ENCODE measurements at places on chromosomes 11 and 22.

DNA sequence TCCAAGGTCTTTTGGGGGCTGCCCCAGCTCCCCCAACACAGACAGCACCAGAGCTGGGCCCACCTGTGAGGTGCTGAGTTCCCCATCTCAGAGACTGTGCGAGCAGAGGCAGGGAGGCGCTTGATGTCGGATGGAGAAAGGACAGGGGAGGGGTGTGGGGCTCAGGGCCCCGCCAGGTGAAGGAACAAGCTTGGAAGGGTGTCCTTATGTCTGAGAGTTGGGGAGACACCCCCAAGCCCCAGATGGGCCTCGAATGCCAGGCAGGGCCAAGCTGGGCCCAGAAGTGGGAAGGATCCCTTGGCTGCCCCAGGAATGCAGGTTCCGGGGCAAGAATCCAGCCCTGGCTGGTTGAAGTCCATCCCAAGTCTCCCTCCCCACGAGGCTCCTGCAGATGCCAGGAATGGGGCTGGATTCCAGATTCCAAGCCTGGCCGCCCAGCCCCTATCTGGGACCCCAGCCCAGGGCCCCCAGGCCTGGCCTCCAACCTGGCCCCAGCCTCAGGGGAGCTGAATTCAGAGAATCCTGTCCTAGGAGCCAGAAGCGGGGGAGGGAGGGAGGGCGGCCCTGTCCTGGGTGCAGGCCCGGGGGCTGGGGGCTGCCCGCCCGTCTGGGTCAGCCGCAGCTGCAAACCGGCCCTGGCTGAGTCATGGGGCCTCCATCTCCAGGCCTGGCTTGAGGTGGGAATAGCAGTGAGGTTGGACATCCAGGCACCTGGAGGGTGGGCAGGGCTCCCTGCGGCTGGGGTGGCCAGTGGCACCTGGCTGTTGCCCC is 50.9 kb downstream of the CDKN1C start:
- no peak for DNase-seq

GRCh38 chr22:27105142-27106025 is 448.0 kb downstream of the MIAT start:
- DNase-seq = peak; percentile 92

GRCh38 chr11:129930296-129930695 is 34.9 kb upstream of the NFRKB start:
- DNase-seq = peak; percentile 40

DNA sequence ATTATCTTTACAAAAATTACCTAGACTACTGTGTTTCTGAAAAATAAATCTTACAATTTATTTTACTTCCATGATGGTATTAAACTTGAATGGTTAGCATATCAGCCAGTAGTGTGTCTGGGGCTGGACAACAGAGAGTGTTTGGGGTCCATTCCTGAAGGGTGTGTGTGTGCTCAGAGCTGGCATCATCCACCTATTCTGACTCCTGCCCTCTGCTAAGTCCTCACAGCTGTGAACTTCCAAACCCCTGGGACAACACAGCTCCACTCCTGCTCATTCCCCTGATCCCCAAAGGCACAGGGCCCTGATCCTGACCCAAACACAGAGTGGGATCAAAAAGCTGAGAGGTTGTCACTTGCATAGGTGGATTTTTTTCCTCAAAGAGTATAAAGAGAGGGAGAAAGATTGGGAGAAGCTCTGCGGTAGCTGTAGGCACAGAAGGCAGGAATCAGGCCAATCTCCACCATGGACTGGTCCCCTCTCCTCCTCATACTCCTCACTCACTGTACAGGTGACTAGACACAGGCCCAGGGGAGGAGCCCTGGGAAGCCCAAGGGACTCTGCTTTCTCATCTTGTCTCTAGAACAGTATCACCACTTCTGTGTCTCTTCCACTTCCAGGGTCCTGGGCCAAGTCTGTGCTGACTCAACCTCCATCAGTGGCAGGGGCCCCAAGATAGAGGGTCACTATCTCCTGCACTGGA is 55.7 kb upstream of the TOP3B start:
- DNase-seq = no peak

GRCh38 chr22:37533995-37534394 is 14.8 kb upstream of the CARD10 start:
- DNase-seq = peak; percentile 75

- DNase-seq = peak; percentile 90
Observed at GRCh38 chr11:128290106-128290840, 297.1 kb downstream of the ETS1 start.

DNA sequence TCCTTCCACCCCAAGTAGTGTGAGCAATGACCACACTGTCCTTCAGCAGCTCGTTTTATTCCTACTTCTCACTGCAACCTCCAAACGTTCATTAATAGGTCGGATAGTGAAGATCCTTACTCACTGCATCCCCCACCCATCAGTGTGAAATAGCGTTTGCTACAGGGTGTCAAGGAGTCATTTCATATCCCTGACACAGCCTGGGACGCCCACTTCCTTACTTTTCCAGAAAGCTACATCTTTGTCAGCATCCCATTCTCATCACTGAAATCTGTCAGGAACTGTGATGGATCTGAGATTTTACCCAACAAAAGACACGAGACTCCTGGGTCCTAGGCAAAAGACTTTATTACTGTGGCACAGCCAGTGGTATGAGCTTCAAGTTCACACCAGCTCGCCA is 592.4 kb downstream of the NTM start:
- no peak for DNase-seq

DNA sequence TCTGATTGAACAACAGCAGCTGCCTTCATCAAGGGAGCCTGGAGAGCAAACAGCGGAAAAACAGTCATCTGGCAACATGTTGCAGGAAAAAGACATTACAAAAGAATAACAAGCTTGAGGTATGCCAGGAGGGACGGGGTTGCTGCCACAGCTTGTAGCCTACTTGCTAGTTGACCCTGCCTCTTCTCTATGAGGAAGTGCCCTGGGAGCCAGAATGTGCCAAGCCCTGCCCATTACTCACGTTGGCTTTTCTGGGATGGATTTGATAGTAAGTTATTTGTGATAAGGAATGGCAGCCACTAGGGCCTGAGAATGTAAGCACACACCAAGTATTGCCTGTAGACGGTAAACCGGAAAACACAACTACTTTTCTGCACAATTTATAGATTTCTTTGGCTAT is 113.5 kb upstream of the KIRREL3 start:
- DNase-seq = no peak

DNA sequence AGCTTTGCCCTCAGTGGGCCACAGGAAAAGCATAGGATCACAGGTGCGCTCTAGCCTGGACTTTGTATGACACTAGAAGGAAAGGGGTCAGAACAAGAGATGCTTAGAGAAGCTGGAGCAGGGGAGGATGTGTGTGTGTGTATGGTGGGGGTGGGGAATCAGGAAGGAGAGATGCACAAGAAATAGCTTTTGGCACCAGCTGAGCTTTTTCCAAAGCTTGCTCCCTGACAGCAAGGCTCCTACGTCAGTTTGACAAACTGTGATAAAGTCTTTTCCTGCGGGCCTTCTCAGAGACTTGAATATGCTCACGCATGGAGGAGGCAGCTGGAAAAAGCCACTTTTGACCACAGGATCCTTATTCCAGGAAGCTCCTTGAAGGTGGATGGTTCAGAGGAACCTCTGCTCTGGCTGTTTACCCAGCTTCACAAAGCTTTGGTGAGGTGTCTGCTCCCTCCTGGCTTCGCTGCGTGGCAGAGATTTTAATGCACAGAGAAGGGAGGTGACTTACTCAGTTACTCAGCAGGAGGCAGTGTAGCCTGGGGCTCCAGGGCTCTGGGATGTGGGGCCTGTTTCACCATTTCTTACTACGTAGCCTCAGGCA is 3.9 kb downstream of the CDC42EP1 start:
- no peak for DNase-seq

DNA sequence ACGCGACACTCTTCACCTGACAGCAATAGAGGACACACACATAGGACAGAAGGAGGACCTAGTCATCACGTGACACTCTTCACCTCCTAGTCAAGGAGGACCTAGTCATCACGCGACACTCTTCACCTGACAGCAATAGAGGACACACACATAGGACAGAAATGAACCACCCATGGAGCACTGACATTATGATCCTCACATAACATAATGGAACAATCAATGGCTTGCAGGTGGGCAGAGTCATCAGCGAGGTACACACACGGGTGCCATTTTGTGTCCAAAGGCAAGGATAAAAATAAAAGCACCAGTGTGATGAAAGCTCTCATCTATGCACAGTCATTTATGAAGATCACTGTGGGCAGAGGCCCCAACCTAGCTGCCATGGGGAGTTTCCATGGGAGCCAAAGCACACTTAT is 354.7 kb downstream of the LARGE1 start:
- no peak for DNase-seq

DNA sequence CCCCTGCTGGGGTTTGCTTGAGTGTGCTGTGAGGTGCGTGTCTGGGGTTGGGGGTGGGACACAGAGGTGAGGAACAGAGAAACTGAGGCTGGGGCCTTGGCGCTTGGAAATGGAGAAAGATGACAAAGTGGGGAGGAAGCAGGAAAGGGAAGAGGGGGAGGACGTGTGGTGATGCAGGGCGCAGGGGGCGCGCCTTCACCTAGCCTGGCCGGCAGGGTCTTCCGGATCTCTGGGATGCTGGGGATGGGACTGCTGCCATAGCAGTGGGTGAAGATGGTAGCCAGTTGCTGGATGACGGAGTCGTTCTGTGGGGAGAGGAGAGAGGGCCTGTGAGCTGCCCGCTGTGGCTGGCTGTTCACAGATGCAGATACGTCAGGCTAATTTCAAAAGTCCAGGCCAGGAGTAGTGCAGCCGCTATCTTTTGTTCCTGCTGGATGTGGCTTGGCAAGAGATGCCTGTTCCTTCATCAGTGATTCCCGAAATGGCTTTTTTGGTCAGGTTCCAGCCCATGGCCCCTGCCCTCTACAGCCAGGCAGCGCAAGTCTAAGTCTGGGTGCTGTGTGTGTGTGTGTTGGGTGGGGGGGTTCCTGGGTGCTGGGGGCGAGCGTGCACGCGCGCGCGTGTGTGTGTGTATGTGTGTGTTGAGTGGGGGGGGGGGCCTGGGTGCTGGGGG is 54.8 kb downstream of the NAT10 start:
- no peak for DNase-seq

DNA sequence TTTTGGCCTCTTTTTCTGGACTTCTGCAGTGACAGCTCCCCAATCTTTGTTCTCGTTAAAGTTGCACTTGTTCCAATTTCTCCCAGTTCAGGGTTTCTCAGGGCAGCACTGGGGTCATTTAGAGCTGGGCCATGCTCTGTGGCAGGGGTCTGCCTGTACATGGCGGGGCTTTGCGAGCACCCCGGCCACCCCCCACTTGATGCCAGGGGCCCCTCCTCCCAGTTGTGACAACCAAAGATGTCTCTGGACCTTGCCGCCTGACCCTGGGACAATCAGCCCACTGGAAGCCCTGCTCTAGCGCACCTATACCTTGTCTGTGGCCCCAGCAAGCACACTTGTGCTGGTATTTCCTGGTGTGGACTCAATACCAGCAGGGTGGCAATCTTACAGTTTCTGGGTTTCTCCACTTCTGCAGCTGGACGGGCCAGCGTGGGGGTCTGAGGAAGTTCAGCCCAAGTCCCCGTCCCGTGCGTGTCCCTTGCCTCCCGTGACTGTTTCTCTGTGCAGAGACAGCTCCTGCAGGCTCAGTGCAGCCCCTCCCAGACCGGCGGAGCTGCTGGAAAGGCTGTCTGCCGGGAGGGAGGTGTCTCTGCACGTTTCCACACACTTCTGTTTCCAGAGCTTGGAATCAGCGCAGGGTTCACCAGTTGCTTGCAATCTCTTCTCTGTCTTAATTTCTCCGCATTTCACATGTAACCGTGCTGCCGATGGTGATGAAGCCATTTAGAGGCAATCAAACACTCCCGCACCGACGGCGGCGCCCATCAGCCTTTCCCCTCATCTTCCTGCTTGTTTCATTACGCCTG is 1328.9 kb downstream of the BRD1 start:
- no peak for DNase-seq

GRCh38 chr22:29799217-29799680 is 32.1 kb downstream of the UQCR10 start:
- DNase-seq = peak; percentile 97

DNA sequence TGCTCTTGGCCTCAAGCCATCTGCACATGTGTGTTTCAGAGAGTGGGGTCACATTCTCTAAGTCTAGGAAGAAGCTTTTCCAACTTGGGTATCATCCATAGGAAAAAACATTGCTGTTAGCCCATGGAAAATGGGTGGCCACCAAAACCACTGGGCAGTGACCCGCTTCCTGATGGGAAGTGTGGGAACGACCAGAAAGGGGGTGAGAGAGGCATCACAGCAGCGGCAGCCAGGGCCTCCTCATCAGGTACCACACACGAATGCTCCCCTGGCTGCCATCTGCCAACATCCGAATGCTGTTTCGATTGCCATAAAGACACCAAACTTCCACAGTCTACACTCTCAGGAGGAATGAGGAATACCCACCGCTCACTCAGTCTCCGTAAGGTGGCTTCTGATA is 40.3 kb downstream of the CHKA start:
- no peak for DNase-seq

- DNase-seq = peak; percentile 97
Observed at GRCh38 chr11:114295676-114296604, at the start of gene NNMT. Gene NNMT (plus strand): TSS chr11:114296399. CDS start chr11:114296557, 158 bp downstream.

DNA sequence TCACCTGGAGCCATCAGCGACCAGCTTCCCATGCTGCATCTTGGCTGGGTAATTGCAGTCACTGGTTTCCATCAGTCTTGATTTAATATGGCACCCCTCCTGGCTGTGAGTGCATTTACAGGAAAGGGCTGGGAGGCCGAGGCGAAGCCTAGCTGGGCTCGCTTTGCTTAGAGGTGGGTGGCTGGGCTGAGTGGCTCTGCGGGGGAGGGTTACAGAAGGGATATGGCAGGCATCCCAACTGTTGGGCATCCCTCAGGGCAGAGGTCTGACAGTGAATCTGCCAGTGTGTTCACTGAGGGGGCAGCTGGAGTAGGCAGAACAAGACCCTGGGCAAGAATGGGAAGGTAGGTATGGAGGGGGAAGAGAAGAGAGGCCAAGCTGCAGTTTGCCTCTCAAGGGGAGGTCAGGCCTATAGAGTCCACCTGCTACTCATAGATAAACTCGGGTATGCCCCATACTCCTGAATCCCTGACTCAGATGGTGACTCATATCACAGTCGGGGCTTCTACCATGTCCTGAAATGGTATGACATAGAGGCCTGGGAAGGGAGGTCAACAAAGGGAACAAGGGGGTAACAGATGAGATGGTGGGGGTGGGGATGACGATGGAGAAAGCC is 77.5 kb upstream of the PHOX2A start:
- DNase-seq = peak; percentile 72

DNA sequence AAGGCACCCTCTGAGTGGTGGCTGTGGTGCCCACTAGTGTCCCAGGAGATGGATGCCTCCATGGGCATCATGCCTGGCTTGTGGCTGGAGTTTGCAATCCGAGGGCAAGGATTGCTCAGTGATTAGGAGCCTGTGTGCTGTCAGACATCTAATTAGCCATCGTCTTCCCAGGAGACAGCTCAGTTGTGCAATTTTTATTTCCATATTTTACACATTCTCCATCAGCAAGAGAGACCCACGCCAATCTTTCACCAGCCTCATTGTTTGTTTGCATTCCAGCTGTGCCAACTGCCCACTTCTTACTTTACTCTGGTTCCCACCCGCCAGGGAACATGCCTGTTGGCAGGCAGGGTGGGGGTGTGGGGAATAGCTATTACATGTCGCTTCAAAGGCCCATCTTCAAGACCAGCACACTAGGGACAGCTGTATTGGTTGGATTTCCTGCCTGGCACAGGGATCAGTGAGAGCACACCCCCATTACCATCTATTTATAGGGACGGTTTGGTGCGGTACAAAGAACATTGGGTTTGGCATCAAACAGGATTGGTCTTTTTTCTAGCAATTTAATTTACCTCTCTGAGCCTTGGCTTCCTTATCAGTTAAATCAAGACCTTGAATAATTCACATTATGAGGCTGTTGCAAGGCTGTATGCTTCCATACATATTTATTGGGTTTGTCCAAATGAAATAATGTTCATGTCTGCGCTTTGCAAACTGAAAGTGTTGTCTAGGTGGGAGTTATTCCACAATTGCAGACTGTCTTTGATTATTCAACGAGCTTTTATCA is 80.7 kb upstream of the NAV2 start:
- DNase-seq = peak; percentile 69

Data from RPMI7951 (cell line).